ENCODE measurements at places on chromosomes 1 and 21. TPM values are rescaled to one million over a fixed set of nuclear protein-coding genes. Genes with fewer than 3 reads are reported as not detected.

Gene C1orf216
- 1.8 TPM for total RNA-seq

Gene CACNA1S
- not detected for total RNA-seq

Gene PLA2G2A
- not detected for total RNA-seq

Gene OR2L5
- not detected for total RNA-seq

Gene C1orf87
- not detected for total RNA-seq

Gene SUMO3
- total RNA-seq: 86.3 TPM

Gene LYPD8
- total RNA-seq: not detected

Gene TAF13
- total RNA-seq: 59.2 TPM

Gene MROH7
- total RNA-seq: 0.42 TPM

Gene CD5L
- total RNA-seq: not detected

Gene FCRL6
- total RNA-seq: 15.2 TPM

Gene TNFRSF9
- total RNA-seq: 2.4 TPM

Gene SPRR1A
- total RNA-seq: not detected

Gene SPATA17
- under 0.01 TPM for total RNA-seq

Gene MPC2
- 17.1 TPM for total RNA-seq

Gene ATP6V1G3
- not detected for total RNA-seq

Gene SYF2
- 98.0 TPM for total RNA-seq

Gene ANGPTL3
- total RNA-seq: not detected

Gene LMO4
- total RNA-seq: 15.2 TPM

Gene NKAIN1
- total RNA-seq: under 0.01 TPM

Gene HSD3B1
- not detected for total RNA-seq

Gene PTGFR
- total RNA-seq: under 0.01 TPM

Gene FAM131C
- not detected for total RNA-seq

Gene RCAN1
- 6.2 TPM for total RNA-seq

Gene SLFNL1
- total RNA-seq: 0.10 TPM

Gene TMEM200B
- total RNA-seq: not detected

Gene AMIGO1
- total RNA-seq: 9.2 TPM

Gene PCBP3
- total RNA-seq: 2.2 TPM

Gene IQGAP3
- 0.10 TPM for total RNA-seq

Gene PADI4
- total RNA-seq: 8.2 TPM

Gene PTAFR
- total RNA-seq: 16.3 TPM

Gene HLX
- 7.6 TPM for total RNA-seq

Gene GJB3
- total RNA-seq: not detected

Gene PSEN2
- total RNA-seq: 2.9 TPM

Gene GREM2
- 0.31 TPM for total RNA-seq

Gene ADAM30
- not detected for total RNA-seq

Gene SLC19A2
- total RNA-seq: 7.0 TPM

Gene ADAMTS1
- 2.2 TPM for total RNA-seq

Gene PSMA5
- total RNA-seq: 30.7 TPM

Gene ZBTB8B
- total RNA-seq: not detected

Gene UBL4B
- not detected for total RNA-seq

Gene CDC7
- 1.8 TPM for total RNA-seq

Gene CLCA4
- not detected for total RNA-seq

Gene ARHGEF10L
- total RNA-seq: 7.6 TPM

Gene PDE9A
- total RNA-seq: 3.0 TPM

Gene GIPC2
- under 0.01 TPM for total RNA-seq
